ENCODE measurements at places on chromosomes 5 and 9.

DNA sequence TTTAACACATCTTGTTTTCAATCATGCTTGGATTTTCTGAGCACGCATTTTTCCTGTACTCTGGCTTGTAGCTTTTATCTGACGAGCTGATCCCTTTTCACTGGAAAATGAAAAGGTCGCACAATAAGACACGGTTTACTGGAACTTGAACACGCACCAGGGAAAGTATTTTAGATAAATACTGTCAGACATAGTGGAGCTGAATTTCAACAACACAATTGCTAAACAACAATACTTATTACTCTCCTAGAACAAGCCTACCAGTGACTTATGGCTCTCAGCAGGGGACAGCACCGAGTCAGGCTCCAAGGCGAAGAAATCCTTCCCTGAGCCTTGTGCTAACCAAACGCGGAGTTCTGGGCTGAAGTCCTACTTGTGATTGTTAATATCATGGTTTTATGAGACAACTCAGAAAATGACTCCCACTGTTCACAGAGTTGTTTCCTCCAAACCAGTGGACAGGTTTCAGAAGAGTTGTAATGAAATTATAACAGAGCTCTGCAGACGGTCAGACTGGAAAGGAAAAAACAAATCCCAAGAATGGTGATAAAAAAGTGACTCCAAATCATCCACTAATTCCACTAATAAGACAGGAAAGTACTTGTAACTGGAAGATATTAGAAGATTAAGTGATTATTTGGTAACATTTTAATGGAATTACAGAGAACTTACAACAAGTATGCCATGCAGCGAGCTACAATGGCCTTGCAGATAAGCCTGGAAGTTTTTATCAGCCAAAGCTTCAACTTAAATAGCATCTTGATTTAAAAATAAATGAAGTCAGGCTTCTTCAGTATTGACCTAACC is 359.6 kb downstream of the EBF1 start:
- no peak for DNase-seq

GRCh38 chr9:110752766-110753165 is 84.2 kb downstream of the MUSK start:
- DNase-seq: no peak

DNA sequence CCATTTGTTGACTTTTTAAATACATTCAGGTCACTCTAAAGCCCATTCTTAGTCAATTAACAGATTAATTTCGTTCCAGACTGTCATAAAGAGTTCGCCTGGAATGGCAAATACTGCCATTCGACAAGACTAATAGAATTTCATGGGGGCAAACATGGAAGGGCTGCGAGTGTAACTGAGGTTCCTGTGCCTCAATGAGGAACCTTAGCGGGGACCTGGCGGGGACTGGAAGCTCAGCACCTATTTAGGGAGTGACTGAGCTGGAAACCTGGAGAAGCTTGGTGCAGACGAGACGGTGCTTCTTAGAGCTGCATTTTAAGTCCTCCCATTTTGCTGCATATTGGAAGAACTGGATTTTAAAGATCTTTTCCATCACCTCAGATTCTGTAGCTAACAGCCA is 3.4 kb downstream of the VCAN start:
- DNase-seq: no peak

DNA sequence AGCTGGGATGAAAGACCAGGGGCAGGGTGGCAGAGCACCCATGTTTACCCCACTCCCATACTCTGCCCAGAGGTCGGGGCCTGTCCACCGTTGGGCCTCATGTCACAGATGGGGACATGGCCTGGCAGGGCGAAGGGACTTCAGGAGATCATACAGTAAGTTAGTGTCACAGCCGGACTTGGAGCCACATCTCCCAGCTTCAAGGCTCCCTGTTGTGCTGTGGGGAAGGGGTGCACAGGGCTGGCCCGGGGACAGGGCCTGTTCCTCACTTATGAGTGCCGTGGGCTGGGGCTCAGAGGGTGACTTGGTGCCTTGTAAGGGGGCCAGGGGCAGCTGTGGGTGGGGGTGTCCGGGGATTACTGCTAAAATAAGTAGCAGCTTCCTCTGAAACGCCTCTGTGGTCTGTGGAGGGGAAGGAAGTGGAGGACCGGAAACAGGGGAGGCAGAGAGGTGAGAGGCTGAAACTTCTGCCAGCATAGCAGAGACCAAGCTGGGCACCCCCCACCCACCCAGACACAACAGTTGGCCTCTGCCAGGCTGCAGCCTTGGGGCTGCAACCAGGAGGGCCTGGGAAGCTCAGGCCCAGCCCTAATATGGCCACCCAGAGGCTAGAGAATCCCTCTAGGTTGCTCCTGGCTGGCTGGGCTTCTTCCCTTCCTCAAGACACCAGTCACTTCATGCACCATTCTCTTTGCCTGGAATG is 41.1 kb upstream of the NEK6 start:
- no peak for DNase-seq

- DNase-seq: no peak
Measured at GRCh38 chr9:107907255-107907654, 417.7 kb upstream of the KLF4 start.

GRCh38 chr5:92616085-92616484 is 964.9 kb downstream of the NR2F1-AS1 start:
- no peak for DNase-seq

DNA sequence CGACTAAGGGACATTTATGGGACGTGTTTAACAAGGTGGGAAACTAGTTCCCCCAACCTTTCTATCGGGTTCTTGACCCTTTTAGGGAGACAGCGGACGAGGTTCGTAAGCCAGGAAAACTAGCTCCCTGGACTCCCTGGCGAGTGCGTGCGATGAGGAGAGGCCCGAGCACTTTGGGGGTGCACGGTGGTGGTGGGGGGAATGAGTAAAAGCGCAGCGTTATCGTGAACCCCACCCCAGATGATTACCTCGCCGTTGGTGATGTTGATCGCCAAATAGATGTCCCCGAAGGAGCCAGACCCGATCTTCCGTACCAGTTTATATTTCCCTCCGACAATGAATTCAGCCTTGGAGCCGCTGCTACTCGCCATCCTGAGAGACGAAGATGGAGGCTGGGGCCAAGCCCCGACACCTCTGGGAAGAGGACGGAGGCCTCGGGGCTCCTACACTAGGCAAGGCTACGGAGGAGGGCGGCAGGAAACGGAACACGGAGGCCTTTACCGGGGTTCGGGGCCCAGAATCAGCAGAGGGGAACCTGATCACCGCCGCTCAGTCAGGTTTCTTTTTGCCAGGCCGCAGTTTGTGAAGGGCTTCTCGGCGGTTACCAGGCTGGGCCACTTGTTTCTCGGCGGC is 529 bp downstream of the CSNK1A1 start:
- DNase-seq: no peak

Data from NCI-H2171 (cell line).